ENCODE measurements at places on chromosomes 6 and 20.

DNA sequence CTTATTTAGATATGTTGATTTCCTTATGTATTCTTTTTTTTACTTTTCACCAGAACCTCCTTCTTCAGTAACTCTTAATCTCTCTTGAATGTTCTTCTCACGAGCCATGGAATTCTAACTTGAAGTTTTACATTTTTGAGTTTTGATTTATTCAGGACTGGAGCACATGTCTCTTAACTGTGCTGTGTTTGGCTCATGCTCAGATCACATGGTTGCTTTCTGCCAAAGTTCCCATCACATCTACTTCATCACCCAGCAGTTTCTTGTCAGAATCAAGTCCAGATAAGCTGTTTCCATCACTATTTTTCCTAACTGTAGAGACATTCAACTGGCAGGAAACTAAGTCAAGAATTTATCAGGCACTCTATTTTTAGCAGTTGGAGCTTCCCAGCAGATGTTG is 31.7 kb downstream of the SLC35A1 start:
- no peak for DNase-seq

DNA sequence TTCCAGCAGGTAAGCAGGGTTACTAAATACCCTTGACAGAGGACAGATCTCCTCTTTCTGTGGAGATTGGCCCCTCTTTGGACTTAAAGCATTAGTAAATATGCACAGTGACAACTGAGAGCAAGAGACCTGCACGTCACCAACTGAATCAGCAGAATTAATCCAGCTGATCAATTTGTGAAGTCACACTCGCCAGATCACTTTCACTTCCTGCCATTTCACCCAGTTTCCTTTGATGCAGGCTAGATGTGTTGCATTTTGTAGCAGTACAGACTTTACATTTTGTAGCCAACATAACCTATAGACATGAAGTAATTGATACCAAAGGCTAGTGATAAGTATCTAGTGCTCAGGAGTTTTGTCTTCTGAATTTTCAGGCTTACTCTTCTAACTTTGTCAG is 11.9 kb downstream of the SYNE1 start:
- no peak for DNase-seq

GRCh38 chr6:146840641-146841040 is 241.9 kb downstream of the ADGB start:
- no peak for DNase-seq

DNA sequence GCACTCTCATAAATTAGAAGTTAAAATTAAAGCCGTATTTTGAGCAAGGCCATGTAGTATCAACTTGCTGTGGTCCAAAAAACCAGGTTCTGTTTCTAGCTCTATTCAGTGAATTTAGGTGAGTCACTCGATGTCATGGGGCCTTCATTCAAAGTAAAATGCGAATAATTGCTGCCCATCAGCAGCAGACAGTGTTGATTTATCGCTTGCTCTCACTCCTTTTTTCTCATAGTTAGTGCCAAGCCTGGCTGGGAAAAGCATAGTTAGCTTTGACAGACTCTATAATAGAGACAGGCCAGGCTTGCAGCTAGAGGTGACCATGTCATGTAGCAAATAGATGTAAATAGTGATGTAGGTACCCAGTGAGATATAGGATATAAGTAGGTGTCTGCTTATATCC is 136.0 kb downstream of the EDN1 start:
- no peak for DNase-seq

GRCh38 chr6:156662025-156662445 is 115.1 kb upstream of the ARID1B start:
- DNase-seq: no peak

DNA sequence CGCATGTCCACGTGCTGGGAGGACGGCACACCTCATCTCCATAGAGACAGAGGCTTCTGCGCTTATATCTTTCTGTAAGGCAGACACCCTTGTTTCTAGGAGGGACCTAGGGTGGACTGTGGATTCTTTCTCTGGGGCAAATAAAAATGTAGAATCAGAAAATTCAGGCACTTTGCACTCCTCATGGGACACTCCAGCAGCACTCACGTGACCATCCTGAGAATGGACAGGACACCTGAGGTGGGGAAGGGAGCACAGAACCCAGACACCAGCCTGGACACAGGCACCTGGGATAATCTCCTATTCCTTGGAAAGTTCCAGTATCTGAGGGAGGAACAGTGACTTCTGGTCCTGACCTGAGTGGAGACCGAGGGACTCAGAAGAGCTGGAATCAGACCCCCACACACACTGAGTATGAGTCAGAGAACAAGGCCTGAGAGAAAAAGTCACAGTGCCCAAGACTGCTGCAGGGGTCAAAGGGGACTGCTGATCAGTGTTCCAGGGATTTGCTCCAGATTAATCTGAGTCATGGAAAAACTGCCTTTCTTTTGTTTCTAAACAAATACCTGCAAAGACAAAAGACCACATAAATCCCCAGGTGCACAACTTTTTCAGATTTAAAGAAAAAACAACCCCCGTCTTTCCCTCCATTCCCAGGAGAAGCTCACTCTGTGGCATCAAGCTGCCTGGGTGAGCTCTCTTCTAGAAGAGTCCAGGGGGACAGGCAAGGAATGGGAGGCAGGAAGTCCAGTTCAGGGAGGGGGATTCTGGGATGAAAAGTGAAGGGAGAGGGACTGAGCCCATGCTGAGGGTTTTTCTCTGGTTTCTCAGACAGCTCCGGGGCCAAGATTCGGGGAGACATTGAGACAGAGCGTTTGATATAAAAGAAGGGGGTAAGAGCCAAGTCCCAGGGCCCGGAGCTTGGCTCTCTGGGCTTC is 35.6 kb upstream of the MICB start:
- DNase-seq: no peak

GRCh38 chr6:36357872-36358225 is 21.2 kb upstream of the BNIP5 start:
- no peak for DNase-seq

DNA sequence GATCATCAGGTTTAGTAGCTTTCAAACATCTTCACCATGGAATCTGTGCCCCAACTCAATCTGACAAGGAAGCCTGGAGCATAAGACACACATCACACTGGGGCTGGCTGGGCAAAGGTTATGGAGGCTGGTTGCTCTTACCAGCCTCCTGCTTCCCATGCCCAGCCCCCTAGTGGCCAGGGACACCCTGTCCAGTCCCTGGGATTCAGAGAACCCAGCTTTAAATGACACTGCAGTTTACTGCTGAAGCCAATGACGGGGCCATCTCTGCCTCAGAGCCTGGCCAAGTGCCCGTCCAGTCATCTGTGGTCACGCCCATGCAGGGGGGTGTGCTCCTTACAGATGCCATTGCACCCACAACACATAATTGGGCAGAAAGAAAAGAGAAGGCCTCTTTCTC is 272.9 kb downstream of the SMOC2 start:
- no peak for DNase-seq

GRCh38 chr6:107819964-107820337 is 4.2 kb downstream of the SCML4 start:
- no peak for DNase-seq

- DNase-seq: peak; percentile 28
Observed at GRCh38 chr6:42963855-42964605, 3.5 kb downstream of the GNMT start.

DNA sequence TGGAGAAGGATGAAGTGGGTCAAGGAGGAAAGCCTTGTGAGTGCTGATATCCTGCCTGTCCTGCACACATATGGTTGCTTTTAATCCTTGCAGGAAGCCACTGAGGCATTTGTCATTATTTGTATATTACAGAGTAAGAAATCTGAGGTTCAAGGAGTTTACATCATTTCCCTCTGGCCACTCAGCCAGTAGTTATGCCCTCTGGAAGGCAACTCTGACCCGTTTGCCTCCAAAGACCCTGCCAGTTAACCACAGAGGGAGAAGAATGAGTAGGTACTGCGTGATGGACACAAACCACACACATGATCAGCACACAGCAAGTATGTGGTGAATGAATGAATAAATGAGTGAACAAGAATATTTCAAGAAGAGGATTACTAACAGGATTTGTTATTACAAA is 7.9 kb upstream of the FAM210B start:
- DNase-seq: no peak

DNA sequence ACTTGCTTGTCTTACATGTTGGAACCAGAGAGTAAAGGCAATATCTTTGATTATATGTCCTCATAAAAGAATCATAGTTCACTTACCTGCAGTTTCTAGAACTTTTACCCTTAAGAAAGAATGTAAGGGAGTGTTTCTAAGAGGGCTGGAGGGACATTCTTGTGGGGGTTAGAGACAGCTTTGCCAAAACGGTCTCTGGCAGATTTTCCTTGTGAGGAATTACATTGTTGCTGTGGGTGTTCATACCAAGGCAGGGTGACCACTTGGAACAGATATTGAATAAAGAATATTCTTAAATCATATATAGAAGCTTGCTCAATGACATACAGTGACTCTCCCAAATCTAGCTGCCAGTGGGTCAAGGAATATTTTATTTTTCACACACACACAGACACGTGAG is 517.6 kb upstream of the SOX4 start:
- no peak for DNase-seq

DNA sequence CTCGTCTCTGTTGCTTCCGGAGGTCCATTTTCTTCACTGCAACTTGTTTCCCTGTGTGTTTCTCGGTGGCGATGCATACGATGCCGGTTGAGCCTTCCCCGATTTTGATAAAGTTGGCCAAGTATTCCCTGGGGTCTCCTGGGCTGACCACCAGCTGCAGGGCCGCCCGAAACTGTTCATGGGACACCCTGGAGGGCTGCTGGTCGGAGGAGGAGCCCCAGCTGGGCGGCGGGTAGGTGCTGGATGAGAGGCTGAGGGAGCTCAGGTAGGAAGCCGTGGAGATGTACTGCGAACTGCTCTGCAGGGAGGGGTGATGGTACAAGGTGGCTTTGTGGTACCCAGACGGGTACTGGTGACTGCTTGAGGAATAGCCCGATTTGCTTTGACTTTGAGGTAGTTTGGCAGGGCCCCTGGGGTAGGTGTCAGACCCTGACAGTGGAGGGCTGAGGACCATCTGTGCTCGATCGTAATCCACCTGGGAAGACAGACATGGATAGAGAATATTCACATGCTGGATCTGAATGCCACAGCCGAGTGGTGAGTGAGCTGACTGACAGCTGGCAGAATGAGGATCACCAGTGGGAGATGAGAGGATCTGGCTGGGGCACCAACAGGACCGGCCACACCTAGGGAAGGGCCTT is 51.6 kb downstream of the LAMP5 start:
- DNase-seq: no peak

- peak; percentile 50 for DNase-seq
Observed at GRCh38 chr6:63236398-63236817, 25.1 kb downstream of the FKBP1C start.

DNA sequence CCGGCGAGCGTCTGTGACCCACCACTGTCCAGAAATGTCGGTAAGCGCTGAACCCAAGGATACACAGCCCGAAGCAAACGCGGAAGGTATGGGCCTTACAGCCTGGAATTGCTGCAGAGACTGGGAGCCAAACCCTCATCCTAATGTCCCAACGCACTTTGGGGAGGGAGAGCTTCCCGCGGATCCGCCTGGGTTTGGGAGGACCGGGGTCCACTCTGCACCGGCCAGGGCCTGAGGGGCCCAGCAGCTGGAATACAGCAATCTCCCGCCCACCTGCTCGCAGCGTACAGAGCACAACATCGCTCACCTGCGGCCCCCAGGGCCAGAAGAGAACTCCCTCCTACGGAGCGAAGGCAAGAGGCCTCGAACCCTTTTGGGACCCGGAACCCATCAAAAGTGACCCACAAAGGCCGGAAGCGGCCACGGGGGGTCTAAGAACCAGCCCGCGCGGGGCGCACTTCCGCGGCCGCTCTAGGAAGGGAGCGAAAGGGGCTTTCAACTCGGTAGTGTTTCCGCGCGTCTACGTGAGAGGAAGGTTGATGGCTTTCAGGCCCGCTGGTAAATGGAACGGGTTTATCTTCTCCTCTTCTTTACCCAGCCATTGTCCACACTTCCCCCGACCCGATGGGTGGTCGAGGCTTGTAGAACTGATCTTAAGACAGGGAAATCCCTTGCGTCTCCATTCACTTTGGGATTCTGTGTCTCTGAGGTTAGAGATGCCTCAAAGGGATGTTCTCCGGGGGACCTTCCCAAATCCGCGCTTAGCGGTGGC is at the start of gene ZSCAN12:
Gene ZSCAN12, minus strand, starts transcription at position 398 of the 772 bp plus-strand sequence. CDS start 1,342 bp downstream, outside the sequence.
- peak; percentile 51 for DNase-seq

DNA sequence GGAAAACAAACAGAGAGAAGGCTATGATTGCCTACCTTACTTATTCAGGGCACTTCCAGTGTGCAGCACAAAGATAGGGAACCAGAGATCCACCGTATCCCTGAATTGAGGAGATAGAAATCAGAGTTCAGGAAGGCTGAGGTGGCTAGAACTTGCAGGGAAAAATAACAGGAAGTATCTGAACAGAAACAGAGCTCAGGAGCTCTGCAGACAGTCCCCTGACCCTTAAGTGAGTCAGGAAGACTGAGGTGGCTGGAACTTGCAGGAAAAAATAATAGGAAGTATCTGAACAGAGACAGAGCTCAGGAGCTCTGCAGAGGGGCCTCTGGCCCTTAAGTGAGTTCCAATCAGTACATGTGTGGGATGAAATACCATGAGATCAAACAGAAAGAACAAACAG is 65.4 kb downstream of the RPRD1B start:
- DNase-seq: no peak
